ENCODE measurements at places on chromosomes 1 and 21.

DNA sequence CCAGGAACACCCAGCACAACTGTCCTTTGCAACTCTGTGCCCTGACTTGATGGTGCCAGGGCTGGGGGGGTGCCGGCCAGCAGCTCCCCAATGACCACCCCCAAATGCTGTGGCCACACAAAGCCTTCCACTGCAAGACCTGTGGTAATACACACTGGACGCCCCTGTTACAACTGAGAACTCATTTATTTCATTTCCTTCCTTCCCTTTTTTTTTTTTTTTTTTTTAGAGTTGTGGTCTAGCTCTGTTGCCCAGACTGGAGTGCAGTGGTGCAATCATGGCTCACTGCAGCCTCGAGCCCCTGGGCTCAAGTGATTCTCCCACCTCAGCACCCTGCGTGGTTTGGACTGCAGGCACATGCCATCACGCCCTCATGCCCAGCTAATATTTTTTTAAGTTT lies 25.2 kb downstream of the TP73 start:
- no peak for DNase-seq

- DNase-seq, result no peak
Measured at GRCh38 chr1:216523449-216524190, 100.4 kb upstream of the USH2A start.

DNA sequence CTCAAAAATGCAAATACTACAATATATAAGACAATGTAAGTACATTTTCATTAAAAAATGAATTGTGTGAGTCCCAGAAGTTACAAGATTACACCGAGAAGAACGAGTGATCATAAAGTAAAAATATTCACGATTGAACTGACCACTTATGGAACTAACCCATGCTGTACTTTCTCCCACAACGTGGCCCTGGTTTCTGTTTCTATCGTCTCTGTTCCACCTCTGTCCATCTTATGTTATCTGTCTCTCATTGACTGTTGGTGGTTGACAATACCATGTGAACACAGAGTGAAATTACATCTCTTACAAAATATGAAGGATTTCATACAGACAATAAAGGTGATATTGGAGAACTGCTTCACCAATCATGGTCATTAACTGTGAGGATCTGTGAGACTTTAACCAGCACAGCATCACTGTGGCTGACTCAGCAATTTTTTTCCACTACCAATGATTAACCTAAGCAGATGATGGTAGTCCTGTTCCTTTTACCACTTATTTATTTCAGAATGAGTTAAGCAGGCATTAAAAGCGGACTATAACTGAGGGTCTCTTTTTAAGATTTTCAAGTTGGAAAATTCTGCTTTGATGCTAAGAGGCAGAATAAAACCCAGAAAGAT lies 165.1 kb downstream of the TGFB2 start:
- no peak for DNase-seq

- DNase-seq, result no peak
Measured at GRCh38 chr1:95197616-95198252, 36.3 kb upstream of the RWDD3 start.

DNA sequence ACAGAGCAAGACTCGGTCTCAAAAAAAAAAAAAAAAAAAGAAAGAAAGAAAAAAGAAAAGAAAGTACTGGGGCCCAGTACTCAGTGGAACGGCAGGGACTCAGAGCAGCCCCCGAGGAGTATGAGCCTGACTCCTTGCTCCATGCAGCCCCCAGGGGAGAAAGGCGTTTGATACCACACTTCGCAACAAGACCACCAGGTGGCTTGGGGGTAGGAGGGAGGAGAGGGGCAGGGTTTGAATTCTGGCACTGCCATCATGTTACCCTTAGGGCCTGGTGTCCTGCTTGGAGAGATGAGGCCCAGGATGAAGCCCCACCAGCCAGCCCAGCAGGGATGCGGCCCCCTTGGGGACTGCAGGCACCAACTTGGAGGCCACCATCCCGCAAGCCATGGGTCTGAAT lies 321.3 kb upstream of the VAMP3 start:
- no peak for DNase-seq

DNA sequence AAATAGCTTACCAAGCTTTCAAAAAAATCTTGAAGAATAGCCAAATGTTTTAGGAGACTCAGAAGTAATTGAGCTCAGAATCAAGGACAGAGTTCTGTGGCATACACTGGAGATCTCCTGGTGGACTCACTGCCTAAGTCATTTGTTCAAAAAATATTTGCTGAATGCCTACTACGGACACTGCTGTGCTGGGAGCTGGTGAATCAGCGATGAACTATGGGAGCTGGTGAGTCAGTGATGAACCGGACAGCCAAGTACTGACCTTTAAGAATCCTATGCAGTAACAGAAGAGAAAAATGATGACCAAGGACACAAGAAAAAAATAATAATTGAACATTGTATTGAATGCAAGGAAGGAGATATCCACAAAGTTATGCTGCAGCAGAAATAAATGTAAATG lies 717.9 kb upstream of the CXADR start:
- DNase-seq, result no peak

- DNase-seq, result no peak
Measured at GRCh38 chr1:183588827-183589226, 1.4 kb downstream of the NCF2 start.

GRCh38 chr21:24045775-24046215 lies 1561.5 kb downstream of the MRPL39 start:
- DNase-seq, result no peak

DNA sequence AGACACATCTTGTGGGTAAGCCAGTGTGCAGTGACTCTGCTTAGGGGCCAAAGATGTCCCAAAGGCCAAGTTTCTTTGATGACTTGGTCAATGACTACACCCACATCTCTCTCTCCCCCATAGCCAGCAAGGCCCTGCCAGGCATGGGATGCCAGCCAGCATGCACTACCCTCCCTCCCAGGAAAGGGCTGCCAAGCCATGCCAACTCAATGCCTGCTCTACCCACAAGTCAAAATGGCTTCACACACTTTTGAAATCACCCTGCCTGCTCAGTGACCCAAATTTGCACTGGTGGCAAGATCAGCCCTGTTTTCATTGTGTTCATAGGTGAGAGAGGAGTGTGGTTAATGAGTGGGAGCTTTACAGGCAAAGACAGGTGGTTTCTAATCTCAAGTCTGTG lies 112.5 kb downstream of the MATN1 start:
- DNase-seq, result no peak

GRCh38 chr1:91053630-91054029 lies 31.8 kb upstream of the ZNF644 start:
- DNase-seq, result no peak

GRCh38 chr1:19036813-19037605 lies 80.5 kb upstream of the IFFO2 start:
- DNase-seq, result no peak

GRCh38 chr21:39453571-39454179 lies 1.9 kb downstream of the SH3BGR start:
- DNase-seq, result no peak

DNA sequence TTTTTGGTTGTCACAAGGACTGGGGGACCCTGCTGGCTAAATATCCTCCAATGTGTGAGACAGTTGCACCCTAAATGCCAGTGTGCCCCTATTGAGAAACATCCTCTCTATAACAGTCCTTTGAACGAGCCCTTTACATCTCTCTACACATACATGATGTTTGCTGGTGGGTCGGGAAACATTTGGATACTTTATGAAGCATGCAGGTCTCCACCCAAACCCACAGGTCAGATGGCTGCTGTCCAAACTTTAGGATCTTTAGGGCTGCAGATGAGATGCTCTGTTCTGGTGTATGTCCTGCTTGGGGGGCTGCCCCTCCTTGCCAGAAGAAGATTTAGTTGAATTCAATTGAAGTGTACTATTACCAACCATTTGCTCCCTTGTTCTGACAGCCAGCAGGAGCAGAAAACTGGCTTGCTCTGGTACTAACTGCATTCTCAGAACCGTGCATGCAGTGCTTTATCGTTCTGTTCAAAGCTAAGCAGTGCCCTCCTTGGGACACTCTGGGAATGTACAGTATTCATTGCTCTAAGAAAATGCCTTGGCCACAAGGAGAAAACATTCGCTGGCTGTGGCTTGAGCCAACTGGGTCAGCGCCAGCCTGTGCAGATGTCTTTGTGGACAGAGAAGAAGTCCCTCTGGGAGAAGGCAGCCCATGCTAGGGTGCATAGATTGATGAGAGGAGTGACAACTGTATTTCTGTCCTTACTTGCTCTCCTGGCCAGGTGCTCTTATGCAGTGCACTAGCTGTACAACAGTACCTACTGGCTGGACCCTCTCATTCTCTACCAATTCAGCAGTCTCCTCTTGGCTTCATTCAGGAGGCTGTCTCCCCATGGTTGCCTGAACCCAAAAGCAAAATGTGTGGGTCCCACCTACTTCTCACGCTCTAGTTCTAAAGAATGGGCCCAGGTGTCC lies 61.4 kb upstream of the DIRAS3 start:
- no peak for DNase-seq

GRCh38 chr1:9293533-9294404 lies 1.1 kb downstream of the SPSB1 start:
- no peak for DNase-seq

DNA sequence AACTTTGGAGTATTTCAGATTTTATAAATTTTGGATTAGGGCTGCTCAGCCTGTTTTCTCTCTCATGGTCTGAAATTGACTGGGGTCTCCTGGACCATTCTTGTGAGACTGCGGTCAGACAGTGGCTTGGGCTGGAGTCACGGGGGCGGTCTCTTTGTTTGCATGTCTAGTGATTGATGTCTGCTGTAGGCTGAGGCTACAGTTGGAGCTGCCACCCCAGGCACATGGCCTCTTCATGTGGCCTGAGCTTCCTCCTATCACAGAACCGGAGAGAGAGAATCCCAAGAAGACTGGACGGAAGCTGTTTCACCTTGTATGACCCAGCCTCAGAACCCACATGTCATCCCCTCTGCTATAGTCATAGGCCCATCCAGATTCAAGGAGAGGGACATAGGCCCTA lies 96.1 kb downstream of the NID1 start:
- DNase-seq, result no peak

- peak; percentile 10 for DNase-seq
Measured at GRCh38 chr1:235075048-235075776, 53.4 kb downstream of the TOMM20 start.
